ENCODE measurements at places on chromosomes 12 and 14. TPM values are rescaled to one million over a fixed set of nuclear protein-coding genes. Genes with fewer than 3 reads are reported as not detected.

Gene TMEM119
- polyA plus RNA-seq, result not detected

Gene SERPINA9
- not detected for polyA plus RNA-seq

Gene SLC39A2
- not detected for polyA plus RNA-seq

Gene KCNMB4
- polyA plus RNA-seq, result 0.13 TPM

Gene KRT3
- polyA plus RNA-seq, result not detected

Gene KLRC4
- polyA plus RNA-seq, result 14.3 TPM

Gene E2F7
- polyA plus RNA-seq, result not detected

Gene ADSS1
- 0.43 TPM for polyA plus RNA-seq

Gene ZFYVE26
- polyA plus RNA-seq, result 4.3 TPM

Gene MDGA2
- polyA plus RNA-seq, result not detected

Gene RAB5B
- polyA plus RNA-seq, result 76.9 TPM

Gene HVCN1
- polyA plus RNA-seq, result 54.0 TPM

Gene EXOC3L4
- polyA plus RNA-seq, result not detected

Gene RND1
- 1.7 TPM for polyA plus RNA-seq

Gene MANSC1
- polyA plus RNA-seq, result not detected

Gene MYL2
- polyA plus RNA-seq, result not detected

Gene NAV3
- not detected for polyA plus RNA-seq

Gene ST8SIA1
- polyA plus RNA-seq, result not detected

Gene RD3L
- not detected for polyA plus RNA-seq
